Suppressor macrophage treated with lipopolysaccharide for 4 hours (primary cell): ENCODE measurements at places on chromosomes 6 and 20.

- DNase-seq: no peak
These were observed 86.3 kb upstream of the PMEPA1 start for GRCh38 chr20:57795977-57796560.

DNA sequence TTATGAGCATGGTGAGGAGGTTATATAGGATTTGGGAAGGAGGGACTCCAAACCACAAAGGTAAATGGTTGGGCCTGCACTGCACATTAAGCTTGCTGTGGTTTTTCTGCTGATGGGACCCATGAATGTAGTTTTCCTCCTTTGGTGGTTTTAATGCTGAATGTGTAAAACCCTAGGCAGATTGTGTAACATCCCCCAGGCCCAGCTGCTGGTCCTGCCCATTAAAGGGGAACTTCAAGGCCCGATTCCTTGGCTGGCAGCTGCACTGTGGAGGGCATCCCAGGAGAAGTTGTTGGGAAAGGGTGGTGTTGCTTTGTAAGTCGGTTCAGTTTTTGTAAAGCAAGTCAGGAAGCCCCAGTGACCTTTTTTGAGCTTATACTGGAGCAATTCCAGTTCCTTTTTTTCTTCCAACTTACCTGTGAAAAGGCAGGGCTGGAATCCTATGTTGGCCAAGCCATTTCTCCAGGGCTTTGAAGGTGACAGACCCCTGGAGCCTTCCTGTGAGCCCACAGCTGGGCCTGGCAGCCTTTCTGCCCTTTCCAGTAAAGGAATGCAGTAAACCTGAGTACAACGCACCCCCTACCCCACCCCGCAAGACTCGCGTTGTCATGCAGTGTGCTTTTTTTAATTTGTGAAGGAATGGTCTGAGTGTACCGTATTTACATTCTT, 43.1 kb upstream of the NAA20 start:
- DNase-seq: peak; percentile 84

DNA sequence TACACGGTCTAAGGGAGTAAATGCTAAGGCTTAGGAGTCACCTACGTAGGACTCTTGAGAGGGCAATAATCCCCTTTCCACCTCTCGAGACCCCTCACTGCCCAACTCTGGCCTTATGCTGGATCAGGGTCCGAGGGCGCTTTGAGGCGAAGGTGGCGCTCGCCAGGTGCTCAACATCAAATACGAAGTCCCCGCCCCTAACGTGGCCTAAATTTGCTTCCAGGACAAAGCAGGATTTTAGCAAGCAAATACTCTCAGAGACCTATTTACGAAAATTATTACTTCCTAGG, 406 bp upstream of the TRIM26 start:
- no peak for DNase-seq

DNA sequence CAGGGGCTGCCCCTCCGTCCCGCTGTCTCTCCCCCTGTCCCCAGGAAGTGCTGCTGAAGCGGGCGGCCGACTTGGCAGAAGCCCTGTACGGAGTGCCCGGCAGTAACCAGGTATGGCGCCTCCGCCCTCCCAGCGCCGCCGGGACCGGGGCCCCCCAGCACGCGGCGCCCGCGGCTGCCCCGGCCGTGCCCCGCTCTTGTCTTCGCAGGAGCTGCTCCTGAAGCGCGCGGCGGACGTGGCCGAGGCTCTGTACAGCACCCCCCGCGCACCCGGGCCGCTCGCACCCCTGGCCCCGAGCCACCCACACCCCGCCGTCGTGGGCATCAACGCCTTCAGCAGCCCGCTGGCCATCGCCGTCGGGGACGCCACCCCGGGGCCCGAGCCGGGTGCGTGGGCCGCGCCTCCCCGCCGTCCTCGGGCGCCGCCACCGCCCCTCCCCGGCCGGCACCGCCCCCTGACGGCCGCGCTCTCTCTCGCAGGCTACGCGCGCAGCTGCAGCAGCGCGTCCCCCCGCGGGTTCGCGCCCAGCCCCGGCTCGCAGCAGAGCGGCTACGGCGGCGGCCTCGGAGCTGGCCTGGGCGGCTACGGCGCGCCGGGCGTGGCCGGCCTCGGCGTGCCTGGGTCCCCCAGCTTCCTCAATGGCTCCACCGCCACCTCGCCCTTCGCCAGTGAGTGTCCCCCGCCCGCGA, 48.4 kb downstream of the CPXM1 start:
- peak; percentile 37 for DNase-seq

DNA sequence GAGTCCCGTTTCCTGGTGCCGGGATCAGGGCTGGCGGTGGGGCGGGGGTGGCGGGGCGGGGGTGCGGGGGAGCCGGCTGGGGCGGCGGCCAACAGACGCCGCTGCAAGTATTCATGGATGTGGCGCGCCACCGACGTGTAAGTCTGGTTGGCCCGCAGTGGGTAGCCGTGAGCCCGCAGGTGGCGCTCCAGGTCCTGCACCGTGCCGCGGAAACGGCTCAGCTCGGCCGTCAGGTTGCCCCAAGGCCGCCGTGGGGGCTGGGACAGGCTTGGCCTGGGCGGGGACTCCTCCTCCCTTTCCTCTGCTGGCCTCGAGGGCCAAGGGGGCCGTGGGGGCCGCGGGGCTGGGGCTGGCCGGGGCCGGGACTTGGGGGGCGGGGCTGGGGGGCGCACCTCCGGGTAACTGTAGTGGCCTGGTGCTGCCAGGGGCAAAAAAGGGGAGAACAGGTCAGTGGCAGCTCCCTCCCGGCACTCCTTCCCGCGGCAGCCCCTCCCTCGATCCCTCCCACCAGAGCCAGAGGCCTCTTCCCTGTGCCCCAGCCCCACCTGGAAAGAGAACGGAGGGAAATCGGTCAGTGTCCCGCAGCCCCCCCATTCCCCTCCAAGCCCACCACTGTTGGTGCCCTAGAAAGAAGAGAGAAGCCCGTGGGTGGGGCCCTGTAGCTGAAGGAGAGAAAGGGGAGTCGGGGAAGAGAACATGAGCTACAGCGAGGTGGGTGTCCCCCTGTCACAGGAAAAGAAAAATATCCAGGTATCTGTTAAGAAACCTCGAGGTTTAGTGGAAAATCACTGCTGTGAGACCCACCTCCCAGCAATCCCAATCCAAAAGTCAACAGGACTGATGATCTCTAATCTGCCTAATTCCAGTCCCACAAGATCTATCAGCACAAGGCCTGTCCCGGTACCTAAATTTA, 21.3 kb downstream of the TNXB start:
- peak; percentile 44 for DNase-seq

DNA sequence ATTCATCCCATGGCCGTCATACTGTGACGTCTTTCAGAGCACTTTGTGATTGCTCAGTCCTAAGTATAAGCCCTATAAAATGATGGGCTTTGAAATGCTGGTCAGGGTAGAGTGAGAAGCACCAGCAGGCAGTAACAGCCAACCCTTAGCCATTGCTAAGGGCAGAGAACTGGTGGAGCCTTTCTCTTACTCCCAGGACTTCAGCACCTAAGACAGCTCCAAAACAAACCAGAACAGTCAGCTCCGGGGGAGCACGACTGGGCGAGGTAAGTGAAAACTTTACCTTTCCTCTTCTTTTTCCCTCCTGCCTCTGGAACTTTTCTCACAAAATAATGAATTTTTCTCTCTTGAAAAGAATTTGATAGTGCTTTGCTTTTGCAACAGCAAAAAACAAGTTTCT, at the start of gene VIP:
Gene VIP, plus strand, starts transcription at position 104 of the 400 bp plus-strand sequence. CDS start 1,381 bp downstream, outside the sequence.
- DNase-seq: peak; percentile 2

- DNase-seq: peak; percentile 66
These were observed 19.1 kb downstream of the B4GALT5 start for GRCh38 chr20:49694450-49695071.

GRCh38 chr6:57024775-57025174, 21.7 kb upstream of the KIAA1586 start:
- no peak for DNase-seq

GRCh38 chr6:21151119-21151518, 442.4 kb upstream of the SOX4 start:
- no peak for DNase-seq

DNA sequence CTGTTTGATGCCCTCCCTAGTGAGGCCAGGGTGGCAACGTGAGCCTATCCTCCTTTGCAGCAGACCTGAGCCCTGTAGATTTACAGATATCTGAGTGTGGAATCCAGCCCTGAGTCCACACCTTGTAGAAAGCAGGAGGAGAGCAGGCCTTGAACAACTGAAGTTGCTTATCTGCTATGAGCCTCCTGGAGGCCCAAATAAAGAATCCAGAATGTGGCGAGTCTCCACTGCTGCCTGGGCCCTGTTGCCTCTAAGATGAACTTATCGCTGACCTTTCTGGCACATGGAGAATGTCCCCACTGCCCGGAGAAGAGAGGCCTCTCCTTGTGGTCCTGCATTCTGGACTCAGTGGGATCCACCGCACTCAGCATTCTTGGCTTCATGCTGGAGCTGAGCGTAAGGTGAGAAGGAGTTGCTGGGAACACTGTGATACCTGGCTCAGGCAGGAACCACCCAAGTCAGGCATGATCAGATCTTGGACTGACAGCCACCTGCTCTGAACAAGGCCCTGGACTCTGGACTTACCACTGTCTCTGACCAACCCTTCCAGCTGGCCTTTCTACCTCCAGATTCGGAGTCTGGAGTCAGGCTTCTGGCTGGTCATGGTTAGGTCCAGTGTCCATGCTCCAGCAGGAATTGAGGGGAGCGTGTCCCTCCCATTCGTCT, 5.8 kb upstream of the MANBAL start:
- no peak for DNase-seq

- no peak for DNase-seq
These were observed 269.0 kb downstream of the HDGFL1 start for GRCh38 chr6:22838345-22838744.

DNA sequence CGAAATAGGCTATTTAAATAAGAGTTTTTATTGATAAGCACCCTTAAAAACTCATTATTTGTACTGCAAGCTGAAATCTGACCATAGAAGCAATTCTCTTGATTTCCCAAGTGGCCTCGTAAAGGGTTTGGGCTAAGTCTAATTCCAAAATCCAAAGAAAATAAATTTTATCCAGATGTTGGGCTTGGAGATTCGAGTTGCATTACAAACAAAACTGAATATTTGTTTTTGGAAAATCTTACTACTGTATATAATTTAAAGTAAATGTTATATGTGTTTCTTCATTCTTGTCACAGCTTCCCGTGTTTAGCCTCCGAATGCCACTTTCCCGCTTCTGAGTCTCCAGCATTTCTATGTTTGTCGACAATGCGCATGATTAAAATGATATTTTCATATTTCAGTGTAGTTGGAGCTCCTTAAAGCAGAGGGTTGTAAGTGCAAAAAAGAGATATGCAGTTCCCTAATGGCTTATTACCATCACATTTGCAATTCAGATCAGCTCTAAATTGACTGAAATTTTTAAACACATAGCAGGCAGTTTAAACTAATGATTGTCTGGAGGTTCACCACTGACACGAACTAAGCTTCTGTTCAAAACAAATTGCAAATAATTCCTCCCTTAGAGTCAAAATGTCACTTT, 47.0 kb downstream of the PRL start:
- no peak for DNase-seq

- DNase-seq: no peak
These were observed 250.7 kb upstream of the SLC35B3 start for GRCh38 chr6:8686077-8686476.

DNA sequence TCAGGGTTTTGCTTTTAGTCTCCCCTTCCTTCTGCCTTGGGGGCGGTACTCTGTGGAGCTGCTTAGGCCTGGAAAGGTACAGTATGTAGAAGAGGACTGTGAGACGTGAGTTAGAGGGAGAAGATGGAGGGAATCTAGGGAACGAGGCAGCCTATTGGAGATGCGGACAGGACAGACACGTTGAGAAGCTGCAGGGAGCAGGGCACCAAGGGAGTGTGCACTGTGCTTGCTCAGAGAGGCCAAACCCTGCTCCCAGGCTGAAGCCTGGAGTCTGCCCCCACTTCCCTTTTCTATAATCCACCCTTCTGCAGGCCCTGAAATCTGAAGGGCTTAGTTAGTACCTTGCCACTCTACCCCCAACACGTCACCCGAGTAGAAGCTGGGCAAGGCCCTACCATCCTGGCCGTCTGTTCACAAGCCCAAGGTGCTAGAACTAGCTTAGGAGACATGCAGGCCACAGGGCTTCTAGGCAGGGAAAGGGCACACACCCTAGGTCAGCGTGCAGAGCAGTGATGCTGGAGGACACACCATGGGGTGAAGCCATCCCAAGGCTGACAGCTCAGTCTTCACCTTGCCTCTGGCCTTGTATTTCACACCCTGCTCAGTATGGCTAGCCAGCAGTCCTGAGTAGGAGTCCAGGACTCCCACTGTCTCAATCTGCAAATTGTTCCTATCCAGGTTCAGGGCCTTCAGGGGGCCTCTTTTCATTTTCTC, 6.9 kb downstream of the TP53INP2 start:
- peak; percentile 13 for DNase-seq

DNA sequence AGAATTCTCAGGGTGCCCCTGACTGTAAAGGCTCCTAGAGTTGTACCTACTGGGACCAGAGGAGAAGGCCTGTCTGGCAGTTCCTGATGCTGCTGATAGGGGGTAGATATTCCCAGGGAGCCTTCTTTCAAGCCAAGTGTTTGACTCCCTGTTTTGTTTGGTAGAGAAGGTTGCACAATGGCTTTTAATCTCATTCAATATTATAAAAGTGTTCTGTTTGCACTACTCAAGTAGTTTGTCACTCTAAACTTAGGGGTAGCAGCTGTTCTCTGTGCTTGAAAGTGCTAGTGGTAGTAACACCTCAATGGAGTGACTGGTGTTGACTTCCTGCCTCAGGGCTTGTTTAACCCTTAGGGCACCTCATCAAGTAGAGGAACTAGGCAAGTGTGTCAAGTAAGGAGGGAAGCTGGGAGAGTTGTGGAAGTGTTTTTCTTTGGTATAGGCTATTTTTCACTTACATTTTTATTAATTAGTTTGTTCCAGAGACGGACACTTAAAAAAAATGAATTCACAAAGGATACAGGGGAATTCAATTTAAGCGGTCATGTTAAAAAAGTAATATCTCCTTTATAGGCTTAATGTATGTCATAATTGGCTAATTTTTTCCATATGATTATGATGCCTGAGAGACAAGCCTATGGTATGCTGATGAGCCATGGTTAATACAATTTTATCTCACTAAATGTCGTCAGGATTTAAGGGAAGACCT, 38.1 kb downstream of the BICRAL start:
- DNase-seq: peak; percentile 1

DNA sequence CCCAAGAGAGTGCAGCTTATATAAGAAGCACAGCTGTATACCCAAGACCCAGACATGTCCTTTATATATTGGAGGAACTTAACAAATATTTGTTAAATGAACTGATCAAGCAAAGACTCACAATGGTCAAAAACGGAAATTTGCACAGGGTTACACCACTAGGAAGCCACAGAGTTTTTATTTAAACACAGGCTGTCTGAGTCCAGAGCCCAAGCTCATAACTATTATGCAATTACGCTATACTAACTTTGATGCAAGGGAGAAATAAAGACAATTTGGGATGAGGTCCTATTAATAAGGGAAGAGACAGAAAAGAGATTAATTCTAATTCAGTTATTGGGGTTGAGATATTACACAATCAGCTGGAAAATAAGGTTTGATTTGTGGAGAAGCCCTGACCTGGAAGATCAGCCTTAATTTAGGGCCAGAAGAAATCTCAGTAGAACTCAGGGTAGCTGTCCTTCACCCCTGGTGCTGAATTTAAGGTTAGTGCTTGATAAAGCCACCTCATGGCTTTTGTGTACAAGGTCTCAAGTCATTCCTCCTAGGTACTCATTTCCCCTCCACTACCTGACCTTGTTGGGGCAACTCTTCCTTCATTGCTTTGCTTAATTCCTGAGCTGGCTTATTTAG, 10.5 kb upstream of the ZNF334 start:
- no peak for DNase-seq
